Naive thymus-derived CD4-positive, alpha-beta T cell (primary cell): ENCODE measurements at places on chromosomes 1 and 21.
A peak's percentile ranks its signal among the peaks of the same experiment; 100 is the strongest.

GRCh38 chr21:29975776-29976175 lies 36.0 kb upstream of the GRIK1 start:
- no peak for DNase-seq

DNA sequence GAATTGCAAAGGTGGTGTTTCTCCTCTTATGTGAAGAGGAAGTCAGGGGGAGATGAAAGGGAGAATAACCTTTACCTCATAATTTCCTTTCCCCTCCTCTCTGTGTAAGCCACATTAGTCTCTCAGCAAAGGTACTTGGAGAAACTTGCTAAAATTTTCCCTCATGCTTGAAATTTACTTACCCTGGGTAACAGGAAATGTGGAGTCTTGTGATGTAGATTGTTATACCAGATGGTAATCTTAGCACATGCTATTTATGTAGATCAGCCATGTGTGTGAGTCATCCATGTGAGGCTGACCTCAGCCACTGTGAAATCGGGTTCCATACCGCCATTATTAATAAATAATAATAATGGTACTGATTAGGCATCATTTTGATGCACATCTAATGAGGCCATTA lies 128.4 kb downstream of the TGFB2 start:
- no peak for DNase-seq

DNA sequence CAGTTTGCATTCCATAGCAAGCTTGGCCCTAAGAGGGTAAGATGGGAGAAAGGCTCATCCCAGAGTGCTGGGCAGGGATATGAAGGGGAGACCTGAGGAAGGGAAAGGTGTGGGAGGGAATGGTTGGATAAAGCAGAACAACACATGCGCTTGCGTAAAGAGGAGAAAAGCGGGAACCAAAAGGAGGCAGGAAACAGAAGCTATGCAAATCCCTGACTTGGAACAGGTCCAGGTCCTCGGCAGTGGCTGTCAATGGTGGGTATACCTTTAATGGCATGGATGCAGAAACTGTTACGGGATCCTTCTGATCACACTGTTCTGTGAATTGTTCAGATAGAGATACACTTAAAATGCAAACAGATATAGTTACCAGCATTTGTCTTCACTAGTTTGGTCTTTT lies 455.6 kb downstream of the SIPA1L2 start:
- no peak for DNase-seq

GRCh38 chr1:244388961-244389360 lies 62.7 kb downstream of the ADSS2 start:
- DNase-seq: no peak

DNA sequence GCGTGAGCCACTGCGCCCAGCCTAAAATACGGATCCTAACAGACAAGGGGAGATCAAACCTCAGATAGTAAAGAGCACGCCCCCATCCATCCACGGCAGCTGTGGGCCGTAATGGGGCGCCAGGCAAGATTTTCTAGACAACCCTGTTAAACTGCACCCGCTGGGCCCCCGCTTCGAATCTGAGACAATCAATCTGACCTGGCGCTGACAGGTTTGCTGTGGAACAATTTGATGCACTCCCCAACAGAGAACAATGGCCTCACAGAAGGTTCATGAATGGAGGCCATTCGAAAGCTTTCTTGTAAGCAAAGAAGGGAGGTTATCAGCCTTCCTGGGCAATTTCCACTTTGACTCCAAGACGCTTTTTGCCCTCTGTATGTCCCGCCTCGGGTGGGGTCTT lies 30.5 kb downstream of the CLSTN1 start:
- no peak for DNase-seq

GRCh38 chr1:201603613-201604232 lies 64.8 kb downstream of the NAV1 start:
- no peak for DNase-seq

DNA sequence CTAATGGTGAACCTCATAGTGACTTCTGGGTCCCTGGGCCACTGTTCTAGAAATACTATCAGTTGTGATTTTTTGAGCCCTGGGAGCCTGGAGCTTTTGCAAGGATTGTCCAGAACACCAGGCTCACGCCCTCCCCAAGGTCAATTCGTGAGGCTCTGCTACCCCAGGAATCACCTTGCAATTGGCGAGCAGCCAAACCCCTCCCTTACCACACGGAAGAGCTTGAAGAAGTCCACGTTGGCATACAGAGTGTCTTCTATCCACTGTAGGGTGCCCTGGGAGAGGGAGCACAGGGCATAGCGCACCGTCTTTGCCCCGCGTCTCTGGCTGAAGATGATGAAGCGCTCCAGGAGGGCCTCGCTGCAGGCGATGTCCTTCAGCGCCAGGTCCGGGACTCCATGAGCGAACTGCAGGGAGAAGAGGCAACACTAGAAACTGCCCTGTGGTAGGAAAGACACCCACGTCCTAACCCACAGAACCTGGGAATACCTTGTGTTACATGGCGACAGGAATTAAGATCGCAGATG lies 22.3 kb downstream of the ABCA4 start:
- DNase-seq: no peak

- DNase-seq: no peak
These were observed 38.7 kb downstream of the MIA3 start for GRCh38 chr1:222656391-222657155.

DNA sequence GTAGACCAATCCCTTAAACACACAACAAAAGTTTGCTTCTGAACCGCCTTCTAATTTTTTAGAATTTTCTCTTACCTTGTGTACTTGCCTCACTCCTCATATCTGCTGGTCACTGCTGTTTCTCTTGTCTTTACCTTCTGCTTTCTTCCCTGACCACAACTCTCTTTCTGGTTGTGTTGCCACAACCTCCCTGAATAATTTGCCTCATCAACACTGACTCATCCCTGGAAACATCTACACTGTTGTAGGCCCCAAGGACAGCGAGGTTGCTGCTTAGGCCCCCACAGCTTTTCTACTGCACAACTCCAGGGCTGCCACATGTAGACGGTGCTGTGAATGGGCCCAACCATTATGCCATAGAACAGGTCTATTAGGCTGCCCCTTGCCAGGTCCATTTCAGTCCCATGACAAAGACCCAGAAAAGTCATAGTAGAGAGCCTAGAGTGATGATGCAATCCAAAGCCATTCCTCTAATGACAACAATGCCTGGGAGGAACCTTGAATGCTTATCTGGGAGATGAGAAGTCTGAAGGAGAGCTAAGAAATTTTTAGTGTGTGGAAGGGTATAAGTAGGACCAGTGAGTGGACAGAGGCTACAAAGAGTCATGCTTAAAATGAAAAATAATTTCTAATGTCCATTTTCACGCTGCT lies 36.6 kb upstream of the LCE5A start:
- no peak for DNase-seq

GRCh38 chr1:220369511-220369910 lies 97.3 kb upstream of the RAB3GAP2 start:
- DNase-seq: no peak

GRCh38 chr1:84156210-84156621 lies 12.1 kb downstream of the PRKACB start:
- no peak for DNase-seq

DNA sequence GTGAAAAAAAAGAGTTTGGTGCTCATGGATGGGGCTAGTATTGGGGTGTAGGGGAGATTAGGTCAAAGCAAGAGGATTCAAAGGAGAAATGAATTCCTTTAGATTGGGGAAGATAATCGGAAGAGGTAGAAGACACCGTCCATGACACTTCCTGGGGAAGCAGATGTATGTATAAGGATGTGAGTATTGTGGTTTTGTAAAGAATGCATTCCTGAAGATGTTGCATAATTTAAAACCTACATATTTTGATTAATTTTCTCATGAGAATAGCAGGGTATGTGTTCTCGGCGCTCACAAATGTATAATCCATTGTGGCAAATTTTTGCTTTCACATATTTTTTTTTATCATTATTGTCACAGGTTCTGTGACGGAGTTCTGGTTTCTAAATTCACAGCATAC lies 5.5 kb upstream of the LGALS8 start:
- DNase-seq: no peak

- peak; percentile 67 for DNase-seq
These were observed 12.0 kb downstream of the AKT3 start for GRCh38 chr1:243837907-243838535.

DNA sequence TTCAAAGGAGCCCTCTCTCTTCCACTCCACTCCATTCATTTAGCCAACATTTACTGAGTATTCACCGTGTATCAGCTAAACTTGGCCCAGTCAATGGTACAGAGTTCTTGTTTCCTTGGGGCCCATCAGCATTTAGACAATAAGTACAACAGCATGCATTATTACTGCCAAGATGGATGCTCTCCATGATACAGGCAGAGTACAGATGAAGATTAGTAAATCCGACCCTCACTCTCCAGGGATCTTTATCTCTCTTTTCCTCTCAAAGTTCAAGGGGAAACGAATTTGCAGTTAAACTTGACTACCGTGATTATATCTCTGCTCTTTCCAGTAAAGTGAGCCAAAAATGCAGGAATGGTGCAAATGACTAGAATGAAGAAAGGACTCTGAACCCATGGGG lies 184.6 kb upstream of the DUSP10 start:
- DNase-seq: no peak

DNA sequence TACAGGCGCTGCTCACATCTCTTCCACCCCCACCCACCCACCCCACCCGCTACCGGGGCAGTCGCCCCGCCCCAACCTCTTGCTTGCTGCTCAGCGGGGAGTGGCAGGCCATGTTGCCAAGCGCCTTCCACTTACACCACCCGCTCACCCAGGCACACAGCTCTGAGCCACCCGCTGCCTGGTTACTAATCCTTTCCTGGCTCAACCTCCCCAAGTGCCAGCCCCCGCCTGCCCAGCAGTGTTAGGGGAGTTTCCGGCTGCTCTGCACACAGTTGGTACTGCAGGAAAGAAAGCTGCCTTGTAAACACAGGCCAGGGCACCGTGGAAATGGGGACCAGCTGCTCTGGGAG lies 56.2 kb downstream of the LACTBL1 start:
- DNase-seq: no peak

GRCh38 chr1:178371235-178371634 lies 125.5 kb downstream of the CLEC20A start:
- DNase-seq: no peak

DNA sequence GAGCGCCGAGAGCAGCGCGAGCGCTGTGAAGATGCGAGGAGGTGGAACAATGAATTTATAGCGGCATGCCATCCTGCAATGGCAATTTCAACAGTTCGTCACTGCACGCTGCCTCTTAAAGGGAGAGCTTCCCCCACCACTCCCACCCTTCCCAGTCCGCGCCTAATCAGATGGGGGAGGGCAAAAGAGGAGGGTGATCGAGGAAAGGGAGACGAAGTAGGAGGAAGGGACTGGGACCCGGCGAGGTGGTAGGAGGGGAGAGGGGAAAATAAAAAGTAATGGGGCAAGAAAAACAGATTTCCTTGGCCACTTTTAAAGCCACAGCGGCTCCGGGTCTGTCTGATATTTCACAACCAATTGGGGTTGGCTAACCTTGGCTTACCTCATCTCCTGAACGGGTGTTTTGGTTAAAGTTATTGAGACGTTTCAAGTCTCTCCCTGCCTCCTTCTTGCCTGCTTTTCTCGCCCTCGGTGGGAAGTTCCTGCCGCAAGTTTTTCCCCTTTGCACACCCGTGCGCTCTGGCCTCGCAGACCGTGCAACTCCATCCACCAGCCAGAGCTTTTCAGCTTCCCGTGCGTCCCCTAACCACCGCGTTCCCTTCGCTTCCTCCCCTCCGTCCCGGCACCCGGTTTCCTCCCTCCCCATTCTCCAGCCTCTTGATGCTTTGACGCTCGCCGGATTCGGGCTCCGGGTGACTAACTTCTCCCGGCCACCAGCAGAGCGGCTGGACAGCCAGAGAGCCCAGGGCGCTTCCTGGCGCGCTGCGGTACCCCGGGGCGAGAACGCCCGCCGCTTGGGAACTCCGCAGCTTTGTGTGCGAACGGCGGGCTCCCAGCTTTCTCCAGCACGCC lies at the start of gene ADAMTS5:
ADAMTS5 (minus strand) TSS at position 27 of the 852 bp plus-strand sequence. CDS start 697 bp downstream, outside the sequence.
- no peak for DNase-seq

DNA sequence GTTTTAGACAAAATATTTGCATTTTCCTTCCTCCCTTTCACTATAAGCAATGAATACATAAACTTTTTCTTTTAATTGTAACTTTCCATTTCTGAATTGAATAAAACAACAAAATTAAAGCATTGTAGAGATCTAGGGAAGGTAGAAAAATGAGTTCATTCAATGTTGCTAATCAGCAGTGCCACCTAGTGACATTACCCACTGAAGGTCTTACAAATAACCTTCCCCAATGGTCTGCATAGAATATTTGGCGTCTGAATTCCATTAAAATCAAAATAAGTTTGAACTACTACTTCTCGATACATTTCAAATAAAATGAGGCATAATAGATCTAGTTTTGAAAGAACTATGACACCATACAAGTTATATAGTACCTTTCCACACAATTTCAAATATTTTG lies 19.6 kb downstream of the FH start:
- DNase-seq: no peak

DNA sequence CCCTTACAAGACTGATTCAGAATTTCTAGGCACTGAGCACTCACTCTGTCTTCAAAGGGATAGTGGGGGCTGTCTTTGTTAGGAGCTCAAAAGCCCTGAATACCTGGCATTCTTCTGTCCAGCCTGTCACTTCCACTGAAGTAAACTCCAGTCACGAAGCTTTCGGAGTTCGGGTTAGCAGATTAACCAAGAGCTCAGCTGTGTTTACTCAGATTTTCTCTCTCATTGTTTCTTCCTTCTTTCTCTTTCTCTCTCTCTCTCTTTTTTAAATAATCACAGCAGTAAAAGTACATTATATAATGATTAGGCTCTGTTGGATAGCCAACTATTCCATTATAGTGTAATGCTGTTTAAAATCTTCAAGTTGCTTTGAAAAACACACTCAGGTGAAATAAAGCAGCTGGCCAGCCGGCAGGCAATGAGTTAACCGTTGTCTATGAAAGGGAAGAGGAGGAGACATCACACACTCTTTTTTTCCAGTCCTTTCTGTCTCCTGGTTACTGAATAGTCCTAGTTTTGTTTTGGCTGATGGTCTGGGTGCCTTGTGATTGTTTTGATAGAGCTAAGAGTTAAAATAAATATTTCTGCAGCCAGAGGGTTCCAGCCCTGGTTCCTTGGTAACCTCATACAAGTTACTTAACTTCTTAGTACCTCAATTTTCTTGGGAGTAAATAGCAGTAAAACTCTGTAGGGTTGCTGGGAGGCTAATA lies 89.8 kb downstream of the ADSS2 start:
- no peak for DNase-seq

DNA sequence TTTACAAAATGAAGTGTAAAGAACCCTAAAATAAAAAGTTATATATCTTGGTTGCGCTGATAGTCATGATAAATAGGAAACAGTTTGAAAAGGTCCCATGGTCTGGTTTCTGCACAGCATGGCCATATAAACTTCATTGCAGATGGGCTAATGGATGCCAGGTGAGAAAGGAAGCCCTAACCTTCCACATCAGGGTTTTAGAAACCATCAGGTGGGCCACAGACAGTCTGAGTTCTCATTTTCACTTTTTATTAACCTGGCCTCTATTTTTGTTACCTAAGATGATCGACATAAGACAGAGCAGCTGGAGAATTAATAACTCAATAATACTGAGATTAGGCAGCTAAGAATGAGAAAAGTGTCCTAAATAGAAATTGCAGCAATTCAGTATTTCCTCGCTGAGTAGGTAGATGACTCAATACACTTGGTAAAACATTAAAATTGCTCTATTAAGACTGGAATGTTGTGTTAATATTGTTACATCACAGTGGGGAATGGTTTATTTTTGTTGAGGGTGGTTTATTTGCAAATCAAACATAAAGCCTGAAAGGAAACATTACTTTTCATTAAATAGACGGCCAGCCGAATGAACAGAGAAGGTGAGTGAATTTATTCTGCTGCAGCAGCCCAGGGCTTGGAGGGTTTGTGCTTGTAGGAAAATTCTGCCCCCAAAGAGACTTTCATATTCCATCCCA lies 21.1 kb downstream of the C1orf21 start:
- no peak for DNase-seq

- DNase-seq: no peak
These were observed 195.3 kb upstream of the USP25 start for GRCh38 chr21:15534450-15534886.
